Activated T-helper 1 cell treated with anti-CD3 and anti-CD28 coated beads, Interleukin-2, amount 50 U/mL, for 16 hours (primary cell): ENCODE measurements at places on chromosomes 1 and 21.

DNA sequence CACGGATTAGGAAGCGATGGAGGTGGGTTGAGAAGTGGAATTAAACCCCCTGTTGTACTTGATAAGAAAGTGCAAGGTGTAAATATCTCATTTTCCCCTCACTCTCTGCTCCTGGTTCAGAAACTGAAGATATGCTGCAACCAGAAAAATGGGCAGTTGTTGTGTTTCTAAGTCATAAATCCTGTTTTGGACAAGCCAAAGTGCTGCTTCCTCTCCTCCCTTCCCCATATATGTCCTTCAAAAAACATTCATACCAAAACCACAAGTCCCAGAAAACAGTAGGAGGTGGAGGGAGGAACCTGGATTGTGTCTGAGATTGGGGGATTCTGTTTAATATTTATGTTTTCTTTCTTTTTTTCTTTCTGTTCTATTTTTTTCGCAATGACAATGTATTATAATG is 13.6 kb upstream of the ZNF362 start:
- DNase-seq = no peak

GRCh38 chr1:69523461-69523860 is 44.3 kb upstream of the LRRC7 start:
- no peak for DNase-seq

DNA sequence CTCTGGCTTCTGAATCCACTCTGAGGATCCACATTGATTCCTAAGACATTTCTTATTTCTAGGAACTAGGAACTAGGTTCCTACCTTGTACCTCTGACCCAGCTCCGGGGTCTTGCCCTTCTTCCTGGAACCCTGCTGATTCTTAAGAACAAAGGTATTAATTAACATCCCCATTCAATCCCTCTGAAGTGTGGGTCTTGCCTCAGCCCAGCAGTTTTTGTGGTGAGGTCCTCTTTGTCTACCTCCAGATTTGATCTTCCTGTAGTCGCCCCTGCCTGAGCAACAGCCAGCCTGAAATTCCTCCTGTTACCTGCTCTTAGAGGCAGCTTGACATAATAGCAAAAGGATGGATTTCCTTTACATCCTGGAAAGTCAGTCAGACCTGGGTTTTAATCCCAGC is 46.7 kb upstream of the CAMK1G start:
- DNase-seq = no peak

GRCh38 chr1:119778886-119779560 is 10.3 kb upstream of the HMGCS2 start:
- no peak for DNase-seq
